ENCODE measurements at places on chromosomes 5 and 9.

GRCh38 chr9:101498323-101498722 is 35.3 kb upstream of the RNF20 start:
- no peak for DNase-seq

GRCh38 chr9:127538849-127539258 is 73.2 kb upstream of the STXBP1 start:
- DNase-seq = no peak

GRCh38 chr5:10490927-10491672 is 49.4 kb downstream of the ROPN1L start:
- DNase-seq = no peak

DNA sequence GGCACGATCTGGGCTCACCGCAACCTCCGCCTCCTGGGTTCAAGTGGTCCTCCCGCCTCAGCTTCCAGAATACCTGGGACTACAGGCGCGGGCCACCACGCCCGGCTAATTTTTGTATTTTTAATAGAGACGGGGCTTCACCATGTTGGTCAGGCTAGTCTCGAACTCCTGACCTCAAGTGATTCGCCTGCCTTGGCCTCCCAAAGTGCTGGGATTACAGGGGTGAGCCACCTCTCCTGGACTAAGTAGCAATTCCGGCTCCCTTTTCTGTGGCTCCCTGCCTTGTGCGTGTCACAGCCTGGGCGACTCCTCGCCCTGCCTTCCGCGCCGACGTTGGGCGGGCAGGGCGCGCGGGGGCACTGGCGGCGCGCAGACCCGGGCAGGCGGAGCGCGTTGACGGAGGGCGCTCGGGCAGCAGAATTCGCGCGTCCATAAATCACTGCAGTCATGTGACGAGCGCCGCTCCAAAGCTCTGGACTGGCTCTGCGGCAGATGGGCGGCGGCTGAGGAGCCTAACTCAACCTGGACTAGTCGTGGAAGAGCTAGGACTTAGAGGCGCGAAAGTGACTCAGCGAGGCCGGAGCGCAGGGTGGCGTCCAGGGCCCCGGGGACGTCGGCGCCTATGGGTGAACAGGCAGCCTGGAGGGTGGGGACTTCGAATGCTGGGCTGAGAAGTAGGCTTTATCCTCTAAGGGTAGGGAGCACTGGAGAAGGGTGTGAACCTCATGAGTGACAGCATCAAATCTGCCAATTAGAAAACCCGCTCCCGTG is 1.4 kb upstream of the CIZ1 start:
- DNase-seq = peak; percentile 72

DNA sequence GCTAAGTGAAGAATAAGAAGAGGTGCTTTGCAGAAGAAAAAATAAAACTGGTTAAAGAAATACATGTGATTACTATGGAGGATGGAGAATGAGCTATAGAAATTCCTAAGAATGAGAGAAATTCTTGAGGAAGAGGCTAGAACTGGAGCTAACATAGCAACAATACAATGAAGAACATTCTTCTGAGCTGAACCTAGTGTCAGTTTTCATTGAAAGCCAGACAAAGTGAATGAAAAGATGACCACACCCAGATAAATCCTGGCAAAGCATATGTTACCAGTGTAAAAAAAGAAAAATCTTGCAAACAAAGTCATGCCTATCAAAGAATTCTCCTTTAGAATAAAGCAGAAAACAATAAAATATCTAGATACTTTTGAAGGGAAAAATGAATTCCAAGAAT is 39.6 kb downstream of the SGCD start:
- DNase-seq = no peak

- DNase-seq = peak; percentile 70
These were observed 17.2 kb downstream of the SPTLC1 start for GRCh38 chr9:92097997-92098482.

GRCh38 chr5:141973871-141974595 is 5.1 kb downstream of the RNF14 start:
- DNase-seq = no peak

- DNase-seq = no peak
These were observed 16.1 kb upstream of the RAI14 start for GRCh38 chr5:34639852-34640626.

DNA sequence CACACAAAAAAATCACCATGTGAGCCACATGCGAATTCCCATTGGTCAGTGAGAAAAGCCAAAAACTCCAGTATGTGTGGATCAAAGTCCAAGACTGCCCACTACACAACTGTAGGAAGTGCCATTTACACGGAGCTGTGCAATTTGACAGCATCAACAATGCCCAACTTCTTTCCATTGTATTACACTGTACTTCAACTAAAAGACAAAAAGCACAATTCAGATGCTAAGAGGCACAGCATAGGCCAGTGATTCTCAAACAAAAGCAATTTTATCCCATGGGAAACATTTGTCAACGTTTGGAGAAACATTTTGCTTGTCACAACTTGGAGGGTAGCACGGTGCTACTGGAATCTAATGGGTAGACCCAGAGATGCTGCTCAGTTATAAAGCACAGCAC is 39.8 kb downstream of the IARS1 start:
- no peak for DNase-seq

- DNase-seq = no peak
These were observed 43.7 kb downstream of the RASEF start for GRCh38 chr9:83019246-83019645.

DNA sequence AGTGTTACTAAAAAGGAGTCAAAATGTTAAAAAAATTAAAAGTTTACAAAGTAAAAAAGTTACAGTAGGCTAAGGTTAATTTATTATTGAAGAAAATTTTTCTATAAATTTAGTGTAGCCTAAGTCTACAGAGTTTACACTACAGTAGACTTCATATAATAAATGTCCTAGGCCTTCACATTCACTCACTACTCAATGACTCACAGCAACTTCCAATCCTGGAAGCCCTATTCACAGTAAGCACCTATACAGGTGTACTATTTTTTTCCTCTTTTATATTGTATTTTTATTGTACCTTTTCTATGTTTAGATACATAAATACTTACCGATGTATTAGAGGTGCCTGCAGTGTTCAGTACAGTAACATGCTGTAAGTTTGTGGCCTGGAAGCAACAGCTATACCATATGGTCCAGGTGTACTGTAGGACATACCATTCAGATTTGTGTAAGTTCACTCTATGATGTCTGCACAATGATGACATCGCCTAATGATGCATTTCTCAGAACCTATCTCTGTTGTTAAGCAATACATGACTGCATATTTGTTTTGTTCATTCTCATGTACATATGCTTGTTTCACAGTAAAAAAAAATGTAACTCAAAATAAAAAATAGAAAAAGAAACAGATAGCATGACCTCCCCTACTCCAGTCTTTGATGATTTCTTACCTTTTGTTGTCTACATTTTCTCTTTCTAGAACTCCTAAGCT is 64.7 kb downstream of the NR3C1 start:
- DNase-seq = no peak

GRCh38 chr9:120612218-120612617 is 32.3 kb upstream of the CDK5RAP2 start:
- DNase-seq = no peak

DNA sequence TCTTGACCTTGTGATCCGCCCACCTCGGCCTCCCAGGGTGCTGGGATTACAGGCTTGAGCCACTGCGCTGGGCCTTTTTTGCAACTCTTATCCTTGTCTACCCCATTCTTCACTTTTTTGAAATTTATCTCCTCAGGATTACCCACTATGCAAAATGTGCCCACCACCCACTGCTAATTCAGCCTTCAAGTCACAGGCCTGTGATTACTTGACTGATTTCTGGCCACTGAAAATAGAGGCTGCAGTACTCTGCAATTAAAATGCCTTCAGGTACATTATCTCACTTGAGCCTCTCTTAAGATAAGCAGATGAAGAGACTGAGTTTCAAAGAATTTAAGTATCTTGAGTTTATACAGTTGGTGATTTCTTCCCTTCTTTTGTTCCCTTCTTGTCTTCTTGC is 112.4 kb upstream of the SPATA31D4 start:
- DNase-seq = no peak
